ENCODE measurements at places on chromosomes 4 and X.

- no peak for DNase-seq
Observed at GRCh38 chrX:72046447-72046846, 85.3 kb downstream of the RTL5 start.

DNA sequence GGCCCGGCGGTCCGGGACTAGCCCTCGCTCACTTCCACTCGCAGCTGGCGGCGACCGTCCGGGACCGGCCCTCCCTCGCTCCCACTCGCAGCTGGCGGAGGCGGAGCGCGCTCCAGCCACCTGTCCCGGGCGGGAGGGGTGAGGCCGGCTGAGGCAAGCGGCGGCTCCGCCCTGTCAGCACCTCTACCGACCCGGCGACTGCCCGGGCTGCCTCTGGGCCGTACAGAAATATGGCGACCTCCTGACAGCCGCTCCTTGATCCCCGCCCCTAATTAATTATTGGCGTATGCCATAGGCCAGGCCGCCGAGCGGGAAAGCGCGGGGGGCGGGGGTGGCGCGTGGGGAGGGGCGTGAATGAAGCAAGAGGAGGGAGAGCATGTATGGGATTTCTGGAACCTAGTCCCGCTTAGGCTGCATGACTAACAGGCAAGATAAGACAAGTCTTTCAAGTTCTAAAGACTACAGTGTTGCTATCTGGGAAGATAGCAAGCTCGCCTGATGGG lies at the start of gene MORC4:
TSS of gene MORC4 (minus strand) at position 200 of the 503 bp plus-strand sequence. CDS start 243 bp downstream, outside the sequence.
- peak; percentile 64 for DNase-seq

- no peak for DNase-seq
Observed at GRCh38 chrX:32966821-32967355, 244.5 kb downstream of the DMD start.

GRCh38 chr4:112167794-112168193 lies 22.5 kb downstream of the FAM241A start:
- DNase-seq, result no peak

DNA sequence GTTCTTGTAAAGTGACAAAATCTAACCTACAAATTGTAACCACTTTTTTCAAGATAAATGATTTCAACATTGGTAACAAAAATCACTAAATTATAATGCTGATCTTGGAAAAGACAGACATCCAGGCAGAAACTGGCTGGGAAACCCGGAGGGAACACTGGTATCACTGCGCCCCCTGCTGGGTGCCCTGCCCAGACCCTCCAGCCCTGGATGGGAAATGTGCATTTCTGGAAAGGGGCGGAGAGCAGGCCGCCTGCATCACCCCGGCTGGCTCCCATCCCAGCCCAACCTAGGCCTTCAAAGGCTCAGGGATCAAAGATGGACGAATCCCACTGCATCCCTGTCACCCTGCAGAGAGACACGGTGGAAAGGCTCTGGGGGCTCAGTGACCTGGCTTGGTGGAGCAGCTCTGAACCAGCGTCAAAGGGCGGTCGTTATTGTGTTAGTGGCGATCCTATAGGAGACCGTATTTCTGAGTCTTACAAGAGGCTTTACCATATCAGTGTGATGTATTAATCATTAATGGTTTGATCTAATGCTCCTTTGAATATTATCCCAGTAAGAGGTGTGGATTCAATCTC lies 37.3 kb downstream of the ACOX3 start:
- DNase-seq, result peak; percentile 42

DNA sequence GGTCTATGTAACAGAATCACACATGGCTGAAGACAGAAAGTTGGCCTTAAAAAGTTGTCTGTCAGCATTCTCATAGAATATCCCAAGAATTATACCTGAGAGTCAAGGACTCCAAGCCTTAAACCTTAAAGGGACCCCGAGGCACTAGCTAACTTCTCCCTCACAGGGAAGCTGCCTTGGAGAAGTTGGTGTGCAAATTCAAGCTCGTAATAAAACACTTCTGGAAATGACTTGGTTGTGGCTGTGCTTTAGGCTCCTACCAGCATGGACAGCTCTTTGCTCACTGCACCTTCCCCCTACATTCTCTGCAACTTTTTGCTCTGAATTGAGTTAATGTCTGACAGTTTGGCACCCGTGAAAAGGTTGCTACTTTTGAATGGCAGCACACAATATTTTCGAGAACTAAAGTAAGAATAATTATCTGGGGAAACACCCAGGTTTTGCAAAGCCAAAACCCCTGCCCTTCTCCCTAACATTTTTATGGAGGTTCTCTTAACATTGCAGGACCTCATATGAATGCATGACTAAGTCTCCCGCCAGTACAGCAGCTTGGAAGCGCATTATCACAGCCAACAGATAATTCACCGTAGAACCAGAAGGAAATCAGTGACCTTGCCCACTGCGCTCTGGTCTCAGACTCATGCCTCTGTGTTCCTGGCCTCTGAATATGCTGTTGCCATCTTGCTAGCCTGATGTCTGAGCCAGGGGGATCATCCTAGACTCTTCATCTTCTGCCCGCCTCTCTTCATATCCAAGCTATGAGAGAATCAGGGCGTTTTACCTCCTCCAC lies 91.0 kb downstream of the MGST2 start:
- no peak for DNase-seq

- no peak for DNase-seq
Observed at GRCh38 chr4:147480891-147481576, at the start of gene EDNRA. TSS of gene EDNRA (plus strand) at chr4:147481097. CDS start at chr4:147485682, 4,585 bp downstream.

GRCh38 chr4:150366487-150366999 lies 215.4 kb upstream of the MAB21L2 start:
- no peak for DNase-seq

- DNase-seq, result no peak
Observed at GRCh38 chr4:142901166-142901662, 55.1 kb upstream of the INPP4B start.

DNA sequence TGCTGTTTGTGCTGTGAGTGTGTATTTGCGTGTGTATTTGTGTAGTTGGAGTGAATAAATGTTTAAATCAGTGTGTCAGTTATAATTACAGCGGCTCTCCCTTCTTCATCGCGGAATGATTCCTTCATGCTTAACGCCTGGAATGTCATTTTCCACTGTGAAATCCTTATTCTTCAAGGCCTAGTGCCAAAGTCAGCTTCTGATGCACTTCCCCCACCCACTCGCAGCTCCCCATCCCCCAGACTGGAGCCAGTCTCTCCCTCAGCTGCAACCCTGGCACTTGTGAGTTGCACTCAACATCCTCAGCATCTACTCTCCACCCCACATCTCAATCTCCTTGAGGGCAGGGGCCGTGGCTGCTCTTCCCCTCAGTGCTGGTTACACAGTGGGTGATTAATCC lies 583.0 kb downstream of the BCOR start:
- no peak for DNase-seq

DNA sequence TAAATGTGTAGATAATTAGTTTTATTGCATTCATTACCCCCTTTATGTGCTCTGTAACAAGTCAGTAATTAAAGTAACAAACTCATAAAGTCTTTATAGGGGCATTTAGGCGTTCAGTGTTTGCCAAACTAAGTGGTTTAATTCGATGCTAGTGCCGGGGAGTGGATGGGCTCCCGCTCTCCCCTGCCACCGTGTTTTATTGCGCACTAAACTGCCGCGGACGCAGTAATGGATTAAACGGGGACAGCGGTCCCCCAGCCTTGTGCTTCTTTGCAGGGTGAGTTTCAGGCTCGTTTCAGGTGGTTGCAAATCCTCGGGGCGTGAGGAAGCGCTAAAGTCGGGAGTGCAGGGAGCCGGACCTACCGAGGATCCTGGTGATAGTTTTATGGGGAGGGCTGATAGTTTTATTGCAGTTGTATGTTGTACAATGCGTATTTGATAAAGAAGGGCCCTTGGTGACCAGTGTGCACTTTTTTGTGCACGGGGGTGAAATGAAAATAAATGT lies 1.6 kb upstream of the PHOX2B start:
- DNase-seq, result no peak

DNA sequence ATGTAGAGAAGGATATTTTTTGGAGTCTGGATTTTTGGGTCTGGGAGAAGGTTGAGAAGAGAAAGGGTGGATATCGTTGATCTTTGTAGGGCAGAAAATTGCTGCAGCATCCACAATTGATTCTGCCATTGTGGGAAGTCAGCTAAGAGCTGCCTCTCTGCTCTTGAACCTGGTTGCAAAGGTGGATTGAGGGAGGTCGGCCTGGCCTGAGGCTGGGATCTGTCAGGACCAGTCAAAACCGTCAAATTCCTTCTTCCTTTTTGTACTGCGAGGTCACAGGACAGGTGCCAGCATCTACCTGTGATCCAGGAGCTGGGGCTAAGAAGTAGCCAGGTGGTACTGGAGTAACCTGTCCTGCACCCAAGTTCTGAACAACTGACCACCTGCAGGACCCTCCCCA lies 93.7 kb downstream of the SHOX start:
- no peak for DNase-seq

- no peak for DNase-seq
Observed at GRCh38 chrX:45815441-45815840, 614.8 kb upstream of the DIPK2B start.

GRCh38 chr4:74724979-74725378 lies 69.3 kb downstream of the BTC start:
- no peak for DNase-seq

- DNase-seq, result no peak
Observed at GRCh38 chrX:44898411-44899221, 25.6 kb downstream of the KDM6A start.

DNA sequence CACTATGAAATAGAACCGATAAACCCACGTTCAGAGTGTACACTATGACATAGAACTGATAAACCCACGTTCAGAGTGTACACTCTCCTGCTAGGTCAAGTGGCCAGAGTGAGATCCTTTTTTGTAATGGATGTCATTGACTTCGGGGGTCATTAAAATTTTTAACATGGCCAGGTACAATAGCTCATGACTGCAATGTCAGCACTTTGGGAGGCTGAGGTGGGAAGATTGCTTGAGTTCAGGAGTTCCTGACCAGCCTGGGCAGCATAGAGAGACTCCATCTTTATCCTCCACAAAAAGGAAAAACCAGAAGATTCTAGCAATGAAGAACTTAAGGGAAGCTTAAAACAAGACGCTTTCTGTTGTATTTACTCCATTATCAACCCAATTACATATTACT lies 439.7 kb upstream of the FRG1 start:
- no peak for DNase-seq

GRCh38 chr4:40840985-40841571 lies 91.3 kb downstream of the NSUN7 start:
- peak; percentile 88 for DNase-seq

DNA sequence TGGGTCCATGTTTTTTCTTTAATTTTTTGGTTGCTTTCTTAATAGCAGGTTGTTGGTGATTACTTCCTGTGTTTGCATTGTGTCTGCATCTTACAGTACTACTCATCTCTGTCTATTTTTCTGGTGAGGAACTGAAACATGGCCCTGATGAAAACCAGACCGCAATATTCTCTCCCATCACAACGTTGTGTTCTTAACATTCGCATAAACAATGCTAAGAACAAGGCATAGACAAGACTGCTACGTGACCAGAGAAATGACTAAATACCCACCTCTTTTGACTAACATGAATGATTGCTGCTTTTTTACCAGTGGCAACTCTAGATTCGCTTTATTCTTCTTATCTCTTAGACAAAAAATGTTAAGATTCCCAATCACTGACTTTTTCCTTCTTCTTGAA lies 179.1 kb downstream of the GC start:
- DNase-seq, result no peak

GRCh38 chrX:111131572-111131971 lies 35.6 kb downstream of the PAK3 start:
- no peak for DNase-seq

GRCh38 chr4:85867271-85867670 lies 392.3 kb downstream of the ARHGAP24 start:
- DNase-seq, result no peak

- no peak for DNase-seq
Observed at GRCh38 chr4:77015390-77015789, 60.4 kb downstream of the CCNI start.

Measured in stimulated activated CD4-positive, alpha-beta T cell treated with anti-CD3 and anti-CD28 coated beads, Interleukin-12 subunit alpha, Interleukin-12 subunit beta, amount 100 ng/mL, for 24 hours (primary cell).